ENCODE measurements at places on chromosomes 13 and 19.
A peak's percentile ranks its signal among the peaks of the same experiment; 100 is the strongest.

- DNase-seq = no peak
Measured at GRCh38 chr13:29050719-29051118, 230.6 kb downstream of the MTUS2 start.

DNA sequence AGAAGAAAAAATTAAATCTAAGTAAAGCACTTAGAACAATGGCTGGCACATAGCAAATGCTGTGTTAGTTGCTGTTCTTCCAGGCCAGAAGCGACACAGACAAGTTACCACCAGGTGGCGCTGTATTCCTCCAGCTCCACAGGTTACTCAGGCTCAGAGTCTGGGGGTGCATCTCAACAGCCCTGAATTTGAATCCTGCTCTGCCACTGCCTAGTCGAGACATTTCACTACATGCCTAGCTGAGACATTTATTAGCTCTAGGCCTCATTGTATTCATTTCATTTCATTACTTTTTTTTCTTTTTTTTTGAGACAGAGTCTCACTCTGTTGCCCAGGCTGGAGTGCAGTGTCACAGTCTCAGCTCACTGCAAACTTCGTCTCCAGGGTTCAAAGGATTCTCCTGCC is 16.4 kb upstream of the CYP2B6 start:
- peak; percentile 62 for DNase-seq

GRCh38 chr19:29245215-29245614 is 32.3 kb upstream of the UQCRFS1 start:
- no peak for DNase-seq

GRCh38 chr19:18117692-18118378 is 20.3 kb downstream of the MAST3 start:
- peak; percentile 95 for DNase-seq

GRCh38 chr19:48668332-48668731 is 4.5 kb downstream of the NTN5 start:
- no peak for DNase-seq

- DNase-seq = no peak
Measured at GRCh38 chr19:37943480-37943879, 36.5 kb downstream of the SIPA1L3 start.

DNA sequence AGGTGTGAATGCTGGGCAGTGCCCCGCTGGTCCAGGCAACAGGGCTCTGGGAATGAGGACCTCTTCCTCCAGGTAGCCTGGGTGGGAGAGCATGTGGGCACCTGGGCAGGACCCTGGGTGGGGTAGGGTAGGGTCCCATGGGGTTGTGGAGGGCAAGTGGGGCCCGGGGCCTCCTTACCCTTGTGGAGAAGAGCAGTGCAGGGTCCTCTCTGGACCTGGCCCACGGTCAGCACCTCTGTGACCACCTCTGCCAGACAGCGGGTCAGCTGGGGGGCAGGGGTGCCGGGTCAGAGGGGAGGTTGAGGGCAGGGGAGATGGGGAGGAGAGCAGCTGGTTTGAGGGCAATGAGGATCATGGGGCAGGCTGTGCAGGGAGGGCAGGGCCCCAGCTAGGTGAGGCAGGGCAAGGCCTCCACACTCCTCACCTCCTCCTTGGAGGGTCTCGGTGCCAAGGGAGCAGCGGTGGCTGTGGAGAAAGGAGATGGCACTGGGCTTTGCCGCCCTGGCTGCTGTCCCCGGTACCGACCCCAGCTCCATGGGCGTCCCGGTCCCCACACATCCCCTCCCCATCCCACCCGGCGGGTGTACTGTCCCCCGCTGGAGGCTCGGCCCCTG is 491 bp downstream of the CCER2 start:
- DNase-seq = no peak

DNA sequence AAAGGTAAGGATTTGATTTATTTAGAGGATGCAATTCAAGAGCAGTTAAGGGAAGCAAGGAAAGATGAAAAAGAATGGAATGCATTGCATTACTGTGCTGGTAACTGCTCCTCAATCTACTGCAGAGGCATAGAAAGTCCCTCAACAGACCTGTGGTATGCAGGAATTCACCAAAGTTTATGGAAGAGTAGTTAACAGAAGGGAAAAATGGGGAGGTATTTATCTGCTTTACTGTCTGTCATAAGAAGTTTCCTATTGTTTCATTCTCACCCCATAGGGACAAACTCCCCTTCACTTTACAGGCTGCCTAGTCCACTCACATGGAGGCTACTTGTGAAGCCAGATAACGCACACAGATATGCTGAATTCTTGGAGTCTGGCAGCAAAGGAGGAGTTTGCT is 354.9 kb upstream of the SPRY2 start:
- no peak for DNase-seq

DNA sequence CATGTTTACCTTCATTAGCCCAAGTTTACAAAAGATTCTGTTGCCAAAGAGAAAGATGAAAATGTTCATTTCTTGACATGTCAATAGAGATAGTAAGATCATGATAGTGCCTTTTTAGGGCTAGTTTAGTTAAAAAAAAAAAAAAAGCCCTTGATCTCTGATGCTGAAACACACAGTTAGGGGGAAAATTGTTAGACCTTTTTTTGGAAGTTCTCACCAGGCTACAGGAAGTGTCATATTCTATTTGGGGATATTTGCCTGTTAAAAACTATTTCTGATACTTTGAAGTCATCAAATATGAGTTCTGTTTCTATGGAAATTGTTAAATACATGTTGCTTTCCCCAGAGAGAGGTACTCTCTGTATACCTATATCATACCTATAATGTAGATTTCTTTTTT is 21.6 kb downstream of the SLAIN1 start:
- DNase-seq = no peak

- no peak for DNase-seq
Measured at GRCh38 chr13:54449922-54450321, 1421.3 kb downstream of the OLFM4 start.

GRCh38 chr13:74289861-74290773 is 155.9 kb upstream of the KLF12 start:
- peak; percentile 35 for DNase-seq
